ENCODE measurements at places on chromosomes 4 and X.

DNA sequence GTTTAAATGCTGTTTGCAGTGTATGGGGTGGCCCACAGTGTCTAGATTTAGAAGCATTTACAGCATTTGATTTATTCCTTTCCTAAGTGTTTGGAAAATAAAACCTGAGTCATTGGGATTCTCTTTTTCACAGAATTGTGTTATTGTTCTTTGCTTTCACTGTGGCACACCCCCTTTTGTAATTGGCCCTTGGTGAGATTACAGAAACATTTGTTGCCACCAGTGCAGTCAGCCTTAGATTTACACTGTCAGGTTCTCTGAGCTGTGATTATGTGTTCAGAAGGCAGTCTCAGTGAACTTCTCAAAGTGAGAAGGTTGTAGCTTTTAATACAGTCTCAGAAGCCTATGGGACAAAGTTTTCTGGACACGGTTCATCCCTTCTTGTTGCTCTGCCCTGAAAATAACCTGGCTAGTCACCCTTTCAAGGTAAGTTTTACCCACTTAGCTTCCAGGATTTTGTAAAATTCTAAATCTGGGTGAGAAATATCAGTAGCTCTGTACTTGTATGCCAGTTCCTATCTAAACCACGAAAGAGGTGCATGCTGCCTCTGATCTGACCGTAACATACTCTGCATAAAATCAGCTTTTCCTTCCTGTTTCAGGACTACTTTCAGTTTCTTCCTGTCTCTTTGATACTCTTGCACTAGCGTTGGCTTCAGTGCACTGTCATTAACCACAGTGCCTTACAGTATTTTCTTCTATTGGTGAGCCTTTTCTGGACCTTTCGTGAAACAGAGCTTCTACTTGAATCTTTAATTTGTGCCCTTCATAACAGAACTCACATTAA is 12.6 kb downstream of the RUFY3 start:
- no peak for DNase-seq

GRCh38 chrX:71183341-71183740 is 38.7 kb downstream of the NLGN3 start:
- no peak for DNase-seq

GRCh38 chr4:88812420-88812819 is 114.8 kb upstream of the NAP1L5 start:
- DNase-seq = no peak

DNA sequence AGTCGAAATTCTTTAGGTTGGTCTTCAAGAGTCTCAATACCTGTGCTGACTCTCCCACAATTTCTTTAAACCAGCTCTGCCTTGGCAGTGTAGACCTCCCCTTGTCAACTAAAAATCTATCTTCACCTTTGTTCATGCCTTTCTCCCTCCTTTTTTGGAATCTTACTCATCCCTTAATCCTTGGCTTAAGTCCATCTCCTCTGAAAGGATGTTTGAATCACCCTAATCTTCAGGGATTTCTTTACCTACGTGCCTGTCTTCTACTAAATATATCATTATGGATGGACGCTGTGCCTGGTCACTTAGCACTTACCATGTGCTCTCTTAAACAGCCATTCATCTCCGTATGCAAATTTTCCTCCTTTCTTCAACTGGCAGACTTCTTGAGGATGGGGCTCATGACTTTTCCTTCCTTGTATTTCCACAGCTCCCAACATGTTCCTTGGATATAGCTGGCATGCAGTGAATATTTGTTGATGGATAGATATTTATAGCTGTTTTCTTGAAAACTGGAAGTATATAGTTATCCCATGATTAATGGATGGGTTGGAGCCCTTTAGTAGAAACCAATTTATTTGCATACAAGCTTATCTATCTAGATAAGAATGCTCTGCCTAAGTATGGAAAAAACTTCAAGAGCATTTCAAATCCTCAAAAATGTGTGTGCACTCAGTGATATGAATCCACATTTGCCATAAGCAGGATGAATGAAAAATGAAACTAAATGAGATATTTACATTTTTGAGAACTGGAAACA is 166.6 kb downstream of the SPRY1 start:
- DNase-seq = no peak

GRCh38 chr4:33961761-33962160 is 2282.6 kb downstream of the ARAP2 start:
- no peak for DNase-seq

- no peak for DNase-seq
These were observed 36.7 kb downstream of the FGFRL1 start for GRCh38 chr4:1047976-1048772.

DNA sequence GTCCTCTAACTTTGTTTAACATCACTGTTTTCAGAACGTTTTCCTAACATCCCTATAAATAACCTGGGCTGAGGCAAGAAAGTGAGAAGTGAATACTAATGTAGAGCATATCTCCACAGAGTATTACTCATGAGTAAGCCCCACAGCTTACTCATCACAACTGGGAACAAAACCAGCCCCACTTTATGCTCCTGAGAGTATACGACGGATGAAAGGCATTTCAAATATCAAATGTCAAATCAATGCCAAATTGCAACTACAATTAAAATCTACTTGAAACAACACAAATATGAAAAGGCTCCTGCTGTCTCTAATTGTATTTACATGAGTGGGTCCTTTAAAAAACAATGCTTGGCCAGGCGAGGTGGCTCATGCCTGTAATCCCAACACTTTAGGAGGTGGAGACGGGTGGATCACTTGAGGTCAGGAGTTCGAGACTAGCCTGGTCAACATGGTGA is 41.2 kb downstream of the SH3RF1 start:
- DNase-seq = no peak

GRCh38 chrX:20863649-20864048 is 510.6 kb upstream of the CNKSR2 start:
- DNase-seq = no peak

DNA sequence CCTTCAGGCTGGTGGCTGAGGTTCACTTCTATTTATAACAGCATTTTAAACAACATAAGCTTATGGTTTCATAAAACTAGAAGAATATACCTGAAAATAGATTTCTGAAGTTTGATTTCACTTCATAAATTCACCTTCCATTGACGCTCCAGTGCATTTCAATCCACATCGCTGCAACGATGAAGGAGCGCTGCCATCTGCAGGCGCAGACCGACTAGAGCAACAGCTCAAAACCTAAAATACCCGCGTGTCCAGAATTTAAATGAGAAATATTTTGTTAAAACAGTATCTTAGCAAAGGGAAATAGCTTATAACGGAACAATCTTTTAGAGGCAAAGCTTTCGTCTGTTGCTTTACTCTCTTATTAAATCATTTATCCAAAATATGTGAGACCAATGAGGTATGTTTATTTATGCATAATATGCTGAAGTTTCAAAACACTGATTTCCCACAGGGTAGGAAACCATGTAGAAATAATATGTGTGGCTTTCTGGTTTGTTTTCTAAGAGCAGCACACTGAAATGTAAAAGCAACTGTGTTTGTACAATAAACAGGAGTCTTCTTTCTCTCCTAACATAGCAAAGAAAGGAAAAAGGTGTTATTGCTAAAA is 816.4 kb upstream of the FRG1 start:
- DNase-seq = no peak
